ENCODE measurements at places on chromosomes 13 and 19.

GRCh38 chr13:46804391-46804815 lies 7.4 kb upstream of the ESD start:
- DNase-seq = no peak

DNA sequence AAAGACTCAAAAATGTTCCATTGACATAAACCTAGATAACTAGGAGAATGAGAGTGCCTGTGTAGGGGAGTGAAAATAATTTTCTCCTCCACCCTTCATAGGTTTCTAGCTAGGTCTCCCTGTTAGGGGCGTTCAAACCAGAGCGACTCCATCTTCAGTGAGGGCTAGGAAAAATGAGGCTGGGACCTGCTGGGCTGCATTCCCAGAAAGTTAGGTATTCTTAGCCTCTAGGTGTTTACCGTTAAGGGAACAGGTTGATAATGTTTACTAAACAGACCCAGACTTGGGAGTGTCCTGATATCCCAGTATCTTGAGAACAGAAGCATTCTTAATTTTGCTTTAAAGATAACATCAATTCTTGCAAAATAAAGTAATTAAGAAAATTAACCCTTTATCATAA lies 20.1 kb downstream of the PABPC3 start:
- DNase-seq = no peak

DNA sequence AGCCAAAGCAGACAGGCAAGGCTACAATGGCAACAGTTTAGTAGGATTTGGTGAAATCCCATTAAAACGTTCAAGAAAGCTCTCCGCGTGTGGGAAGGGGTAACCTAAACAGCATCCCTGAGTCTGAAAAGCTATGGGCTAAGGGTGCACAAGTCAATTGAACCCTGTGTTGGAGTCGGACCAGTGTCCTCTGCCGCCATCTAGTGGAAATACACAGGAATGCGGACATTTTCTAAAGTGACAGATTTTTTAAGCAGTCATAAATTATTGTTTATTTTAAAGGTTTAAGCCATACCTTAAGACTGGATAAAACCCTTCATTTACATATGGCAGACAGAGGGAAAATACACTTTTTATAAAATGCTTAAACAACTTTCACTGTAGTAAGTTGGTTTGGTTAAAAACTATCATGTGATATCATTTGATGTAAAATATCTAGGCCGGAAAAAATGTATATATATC lies 26.5 kb upstream of the LSM14A start:
- peak; percentile 44 for DNase-seq

DNA sequence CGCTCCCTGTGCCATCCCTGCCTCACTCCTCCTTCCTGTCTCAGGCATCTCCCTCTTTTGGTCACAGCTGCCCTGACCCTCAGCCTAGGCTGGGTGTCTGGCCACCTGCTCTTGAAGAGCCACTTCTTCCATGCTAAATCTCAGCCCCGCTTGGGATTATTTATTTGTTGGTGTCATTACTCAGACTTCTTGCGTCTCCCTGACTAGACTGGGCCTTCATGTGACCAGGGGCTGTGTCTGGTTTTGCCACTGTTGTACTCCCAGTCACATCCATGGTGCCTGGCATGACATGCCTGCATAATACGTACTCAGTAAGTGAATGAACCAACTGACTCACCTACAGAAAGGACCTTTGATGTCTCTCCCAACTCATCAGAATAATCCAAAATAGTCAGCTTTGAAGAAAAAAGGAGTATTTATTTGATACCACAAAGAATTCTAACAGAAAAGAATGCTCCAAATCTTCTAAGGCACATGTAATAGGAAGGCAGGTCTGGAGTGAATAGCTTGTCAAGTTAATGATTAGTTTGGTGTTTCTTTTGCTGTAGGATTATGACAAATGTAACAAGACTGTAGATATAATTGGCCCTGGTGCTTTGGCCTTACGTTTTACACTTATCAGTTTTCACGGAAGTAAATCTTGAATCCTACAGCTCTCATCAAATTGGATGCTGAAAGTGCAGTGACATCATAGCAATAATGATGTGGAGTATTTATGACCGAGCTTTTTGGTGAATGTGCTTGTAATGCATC lies 84.0 kb downstream of the ALOX5AP start:
- no peak for DNase-seq

DNA sequence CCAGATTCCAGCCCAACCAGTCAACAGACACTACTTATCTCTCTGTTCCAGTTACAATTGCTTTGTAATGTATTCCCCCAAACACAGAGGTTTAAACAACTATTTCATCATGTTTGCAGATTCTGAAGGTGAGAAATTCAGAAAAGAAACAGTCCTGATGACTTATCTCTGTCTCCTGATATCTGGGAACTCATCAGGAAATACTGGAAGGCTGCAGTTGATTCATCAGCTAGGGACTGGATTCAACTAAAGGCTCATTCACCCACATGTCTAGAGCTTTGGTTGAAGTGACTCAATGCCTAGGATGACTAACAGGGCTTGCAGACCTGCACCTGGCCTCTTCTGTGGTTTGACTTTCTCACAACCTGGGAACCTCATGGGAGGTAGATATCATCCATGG lies 56.6 kb upstream of the GPC6 start:
- no peak for DNase-seq

GRCh38 chr13:45105895-45106294 lies 14.4 kb upstream of the GTF2F2 start:
- DNase-seq = no peak

DNA sequence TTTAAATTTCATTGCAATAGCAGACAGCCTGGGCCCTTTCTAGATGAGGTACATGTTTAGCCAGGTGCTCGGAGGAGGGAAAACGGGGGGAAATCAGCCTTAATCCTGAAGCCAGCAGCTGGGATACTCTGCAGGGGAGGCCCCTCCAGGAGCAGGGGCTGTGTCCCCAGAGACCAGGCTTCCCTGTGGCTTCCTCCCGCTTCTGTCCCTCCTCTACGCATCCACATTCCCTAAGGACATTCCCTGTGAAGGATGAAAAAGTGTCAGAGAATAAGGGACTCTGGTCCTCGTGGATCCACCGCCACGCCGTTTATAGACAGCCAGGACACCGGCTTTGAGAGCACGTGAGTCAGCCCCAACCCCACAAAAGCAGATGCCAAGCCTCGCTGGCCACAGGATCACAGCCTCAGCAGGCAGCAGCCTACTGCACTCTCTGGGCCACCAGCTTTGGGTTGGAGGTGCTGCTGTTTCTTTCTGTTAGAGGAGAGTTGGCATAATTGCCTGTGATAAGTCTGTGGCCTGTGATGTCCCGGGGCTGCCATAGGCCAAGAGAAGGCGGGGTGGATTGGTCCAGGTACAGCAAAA lies 36.7 kb upstream of the RANBP3 start:
- no peak for DNase-seq

- no peak for DNase-seq
Observed at GRCh38 chr13:100854006-100854405, 179.4 kb upstream of the TMTC4 start.

DNA sequence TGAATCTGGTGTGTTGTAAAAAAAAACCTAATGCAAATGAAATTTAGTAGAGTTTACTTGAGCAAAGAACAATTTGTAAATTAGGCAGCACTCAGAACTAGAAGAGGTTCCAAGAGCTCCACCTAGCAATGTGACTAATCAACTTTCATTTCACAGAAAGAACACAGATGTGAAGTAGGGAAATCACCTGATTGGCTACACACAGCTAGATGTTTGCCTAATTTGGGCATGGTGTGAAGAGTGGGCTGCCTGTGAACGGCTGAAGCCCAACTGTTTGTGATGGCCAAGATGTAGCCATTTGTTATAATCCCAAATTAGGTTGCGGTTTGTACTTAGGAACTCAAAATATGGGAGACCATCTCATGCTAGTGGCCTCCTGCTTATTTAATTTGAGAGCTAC lies 724.4 kb upstream of the SLITRK5 start:
- no peak for DNase-seq

- no peak for DNase-seq
Observed at GRCh38 chr19:1471515-1472160, 7.4 kb downstream of the C19orf25 start.

- DNase-seq = no peak
Observed at GRCh38 chr13:67620665-67621064, 390.5 kb upstream of the PCDH9 start.

DNA sequence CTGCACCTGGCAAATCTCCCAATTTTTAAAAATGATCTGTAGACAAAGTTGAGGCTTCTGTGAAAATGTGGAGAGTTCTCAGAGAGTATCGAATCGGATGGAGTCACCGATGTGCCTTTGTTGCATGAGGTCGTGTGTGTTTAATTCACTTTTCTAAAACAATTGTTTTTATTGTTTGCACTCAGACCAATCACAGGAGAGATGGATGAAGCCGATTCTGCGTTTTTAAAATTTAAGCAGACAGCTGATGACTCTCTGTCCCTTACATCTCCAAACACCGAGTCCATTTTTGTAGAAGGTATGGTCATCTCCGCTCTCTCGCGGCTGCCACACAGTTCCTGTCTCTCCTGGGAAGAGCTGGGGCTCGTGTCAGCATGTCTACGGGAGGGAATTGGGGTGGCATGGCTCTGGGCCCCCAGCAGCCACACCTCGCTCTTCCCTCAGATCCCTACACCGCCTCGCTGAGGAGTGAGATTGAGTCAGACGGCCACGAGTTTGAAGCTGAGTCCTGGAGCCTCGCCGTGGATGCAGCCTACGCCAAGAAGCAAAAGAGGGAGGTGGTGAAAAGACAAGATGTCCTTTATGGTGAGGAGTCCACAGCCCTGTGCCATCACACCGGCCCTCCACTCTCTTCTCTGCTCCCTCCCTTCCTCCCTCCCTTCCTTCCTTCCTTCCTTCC lies 47.2 kb downstream of the PEX11G start:
- DNase-seq = no peak

- no peak for DNase-seq
Observed at GRCh38 chr13:30401347-30401746, 20.9 kb upstream of the UBE2L5 start.

DNA sequence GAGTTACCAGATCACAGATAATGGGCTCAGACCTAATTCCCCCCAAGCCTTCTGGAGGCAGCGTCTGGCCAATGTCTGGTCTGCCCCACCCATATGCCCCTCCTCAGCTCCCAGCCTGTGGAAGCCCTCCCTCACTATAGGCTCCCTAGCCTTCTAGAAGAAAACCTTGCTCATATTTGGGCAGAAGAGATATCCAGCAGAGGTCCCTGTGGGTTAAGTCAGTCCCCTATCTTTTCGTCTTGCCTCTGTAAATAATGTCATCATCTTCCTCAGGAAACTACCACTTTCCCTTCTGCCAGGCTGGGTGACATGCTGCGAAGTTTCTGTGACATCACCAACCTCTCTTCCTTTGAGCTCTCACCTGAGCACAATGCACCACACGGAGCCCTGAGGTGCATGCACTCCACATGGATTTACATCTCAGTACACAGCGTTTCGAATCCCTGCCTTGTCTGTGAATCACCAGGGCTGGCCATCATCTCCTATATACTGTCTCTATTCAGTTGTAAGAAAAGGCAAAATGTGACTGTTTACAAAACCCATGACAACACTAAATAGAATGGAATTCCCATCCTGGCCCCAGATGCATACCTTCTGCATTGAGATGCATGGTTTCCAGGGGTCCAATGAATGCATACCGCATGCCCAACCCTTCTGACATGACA lies 112.8 kb downstream of the CRYL1 start:
- DNase-seq = no peak

- peak; percentile 29 for DNase-seq
Observed at GRCh38 chr19:53908106-53908934, 758 bp upstream of the CACNG7 start.

DNA sequence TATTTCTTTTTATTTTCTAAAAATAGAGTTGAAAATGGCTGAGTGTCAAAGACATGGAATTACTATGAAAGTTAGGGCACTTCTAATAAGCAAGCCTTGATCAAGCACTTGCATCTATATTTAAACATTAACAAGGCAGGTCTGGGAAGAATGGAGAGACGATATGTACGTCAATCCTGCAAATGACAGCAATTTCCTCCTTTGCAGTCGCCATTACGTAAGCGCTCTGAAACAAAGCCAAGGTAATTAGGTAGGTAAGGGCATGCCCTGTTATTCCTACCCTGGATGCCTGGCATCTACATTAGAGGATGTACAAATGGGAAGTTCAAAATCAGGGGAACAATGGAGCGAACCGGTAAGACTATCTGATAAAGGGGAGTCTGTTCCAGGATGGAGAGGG lies 664.0 kb upstream of the ARGLU1 start:
- no peak for DNase-seq

- peak; percentile 41 for DNase-seq
Observed at GRCh38 chr19:45638930-45639729, at the start of gene EML2. EML2 (minus strand) TSS chr19:45639397; CDS start chr19:45639376, 21 bp downstream.

DNA sequence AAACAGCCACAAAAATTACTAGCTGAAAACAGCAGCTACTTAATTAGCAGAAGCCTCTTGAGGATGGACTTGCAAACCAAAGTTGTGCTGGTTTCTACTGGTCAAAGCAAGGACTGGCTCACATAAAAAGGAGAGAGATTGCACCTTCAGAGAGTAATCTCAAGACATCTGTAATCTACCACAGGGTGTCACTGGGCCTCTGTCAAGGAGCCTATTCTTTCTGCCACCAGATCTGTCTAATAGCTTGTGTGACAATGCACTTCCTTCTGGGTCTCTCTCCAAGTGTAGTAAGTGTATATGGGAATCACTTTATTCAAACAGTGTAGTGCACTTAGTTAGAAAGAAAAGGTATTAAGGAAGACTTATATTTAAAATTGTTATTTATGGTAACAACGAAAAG lies 24.4 kb upstream of the ZNF561 start:
- DNase-seq = no peak

DNA sequence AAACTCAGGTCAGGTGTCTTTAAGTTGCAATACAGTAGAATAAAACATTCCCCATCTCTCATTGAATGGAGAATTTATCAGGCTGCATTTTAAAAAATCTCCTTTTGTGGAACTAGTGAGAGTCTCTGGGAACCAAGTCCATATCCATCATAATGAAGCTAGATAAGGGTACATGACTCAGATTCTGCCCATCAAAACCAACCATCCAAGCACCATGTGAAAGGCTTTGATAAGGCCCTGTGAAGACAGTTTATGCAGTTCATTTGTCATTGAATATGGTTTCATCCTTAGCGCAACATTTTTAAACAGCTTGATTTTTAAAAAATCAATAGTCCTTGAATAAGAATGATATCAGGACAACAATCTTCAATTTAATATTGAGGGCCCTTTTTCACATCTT lies 56.3 kb upstream of the DIAPH3 start:
- no peak for DNase-seq

- no peak for DNase-seq
Observed at GRCh38 chr13:75153386-75153785, 328.6 kb downstream of the TBC1D4 start.

DNA sequence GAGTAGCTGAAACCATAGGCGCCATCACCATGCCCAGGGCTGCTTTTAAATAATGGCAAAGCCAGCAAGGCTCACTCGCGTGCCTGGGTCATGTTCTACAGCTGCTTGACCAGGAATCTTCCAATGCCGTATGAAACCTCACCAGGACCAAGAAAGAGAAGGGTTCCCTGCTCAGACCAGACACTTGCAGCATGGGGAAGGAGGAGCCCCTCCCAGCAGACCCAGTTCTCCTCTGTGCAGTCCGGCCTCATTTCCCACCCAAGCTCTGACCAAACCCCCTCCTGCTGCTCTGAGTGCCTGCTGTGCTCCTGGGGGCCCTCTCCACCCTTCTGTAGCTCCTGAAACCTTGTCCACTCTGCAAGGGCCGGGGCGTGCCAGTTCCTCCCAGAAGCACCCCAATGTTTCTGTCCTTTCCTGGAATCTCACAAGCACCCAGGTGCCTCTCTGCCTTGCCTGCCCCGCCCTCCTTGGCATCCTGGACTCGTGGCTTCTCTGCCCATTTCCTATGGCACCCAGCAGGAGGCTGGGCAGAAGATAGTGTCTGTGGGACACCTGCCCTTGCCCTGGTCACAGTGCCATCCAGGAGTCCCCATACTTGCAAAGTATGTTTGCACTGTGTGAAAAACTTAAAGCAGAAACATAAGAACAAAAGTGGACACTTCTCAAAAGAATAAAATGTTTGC lies 6.8 kb upstream of the SLC7A9 start:
- DNase-seq = no peak

All from naive thymus-derived CD8-positive, alpha-beta T cell (primary cell).